CD4-positive, alpha-beta T cell treated with Interleukin-10 for 1 hour (primary cell): ENCODE measurements at places on chromosomes 1 and 21.

- no peak for DNase-seq
These were observed 139.7 kb downstream of the FGGY start for GRCh38 chr1:59436637-59437036.

GRCh38 chr21:22582026-22582425 lies 1583.8 kb downstream of the NCAM2 start:
- no peak for DNase-seq

- DNase-seq = no peak
These were observed 5.5 kb downstream of the FUCA1 start for GRCh38 chr1:23862640-23863039.

- no peak for DNase-seq
These were observed 231.4 kb downstream of the GRIK1 start for GRCh38 chr21:29708401-29708800.

GRCh38 chr1:24898152-24898908 lies 31.7 kb downstream of the RUNX3 start:
- peak; percentile 56 for DNase-seq

DNA sequence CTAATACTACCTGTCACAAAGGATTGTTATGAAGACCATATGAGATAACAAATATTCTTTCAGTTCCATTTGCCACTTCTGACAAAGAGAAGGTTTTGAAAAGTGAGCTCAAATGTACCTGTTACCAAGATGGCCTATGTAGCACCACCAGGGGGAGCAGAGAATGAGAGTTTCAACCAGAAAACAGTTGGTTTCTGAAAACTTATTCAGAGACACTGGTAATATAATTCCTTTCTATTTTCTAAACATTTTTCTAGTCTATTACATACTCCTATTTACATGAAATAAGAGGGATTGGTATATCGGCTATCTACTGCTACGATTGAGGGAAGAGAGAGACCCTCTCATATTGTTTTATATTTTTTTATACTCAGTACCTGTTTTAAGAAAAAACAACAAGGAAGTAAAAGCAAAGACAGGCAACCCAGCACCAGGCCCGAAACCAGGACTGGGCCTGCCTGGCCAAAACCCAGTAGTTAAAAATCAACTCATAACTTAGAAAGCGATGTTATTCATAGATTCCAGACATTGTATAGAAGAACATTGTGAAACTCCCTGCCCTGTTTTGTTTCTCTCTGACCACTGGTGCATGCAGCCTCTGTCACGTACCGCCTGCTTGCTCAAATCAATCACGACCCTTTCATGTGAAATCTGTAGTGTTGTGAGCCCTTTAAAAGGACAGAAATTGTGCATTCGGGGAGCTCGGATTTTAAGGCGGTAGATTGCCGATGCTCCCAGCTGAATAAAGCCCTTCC lies 48.3 kb downstream of the IL23R start:
- peak; percentile 56 for DNase-seq

DNA sequence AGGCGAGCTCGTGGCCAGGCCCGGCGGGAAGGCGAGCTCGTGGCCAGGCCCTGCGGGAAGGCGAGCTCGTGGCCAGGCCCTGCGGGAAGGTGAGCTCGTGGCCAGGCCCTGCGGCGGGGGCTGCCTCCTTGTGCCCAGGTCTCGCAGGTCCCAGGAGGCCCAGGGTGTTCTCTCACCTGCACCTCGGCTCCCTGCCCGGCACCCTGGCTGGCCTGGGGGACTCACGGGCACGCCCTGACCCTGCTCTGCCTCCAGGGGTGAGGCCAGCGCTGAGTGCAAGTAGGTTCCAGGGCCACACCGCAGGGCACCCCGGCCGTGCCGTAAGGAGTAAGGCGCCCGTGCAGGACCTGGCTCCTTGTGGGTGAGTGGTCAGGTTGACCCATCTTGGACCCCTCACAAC lies 4.4 kb downstream of the SDF4 start:
- DNase-seq = no peak

DNA sequence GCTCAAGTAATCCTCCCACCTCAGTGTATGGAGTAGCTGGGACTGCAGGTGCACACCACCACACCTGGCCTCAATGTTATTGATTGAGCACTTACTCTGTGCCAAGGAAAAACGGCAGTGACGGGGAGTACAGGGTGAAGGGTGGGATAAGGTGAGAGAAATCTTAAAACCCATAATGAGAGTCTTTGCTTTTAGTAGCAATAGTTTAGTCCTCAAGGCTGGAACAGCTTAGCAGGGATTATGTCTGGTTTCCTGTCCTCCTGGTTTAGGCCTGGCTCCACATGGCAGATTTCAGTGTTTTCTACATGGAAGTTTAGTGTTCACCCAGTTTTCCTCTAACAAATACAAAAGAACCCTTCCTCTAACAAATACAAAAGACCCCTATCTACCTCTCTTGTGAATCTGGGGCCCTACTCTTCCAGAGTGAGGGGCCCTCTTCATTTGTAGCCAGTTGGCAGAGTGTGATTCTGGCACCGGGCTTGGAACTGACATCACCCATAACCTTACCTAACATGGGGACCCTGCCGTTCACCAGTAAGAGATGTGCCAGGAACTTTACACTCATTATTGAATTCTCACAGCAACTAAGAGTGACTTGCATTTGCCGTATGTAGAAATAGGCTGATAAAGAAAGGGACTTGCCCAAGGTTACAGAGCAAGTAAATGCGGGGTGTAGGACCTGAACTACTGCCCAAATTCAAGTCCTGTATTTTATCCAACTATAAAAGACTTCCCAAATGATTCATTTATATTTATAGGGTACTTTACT lies 6.9 kb downstream of the ZNF691 start:
- DNase-seq = no peak

DNA sequence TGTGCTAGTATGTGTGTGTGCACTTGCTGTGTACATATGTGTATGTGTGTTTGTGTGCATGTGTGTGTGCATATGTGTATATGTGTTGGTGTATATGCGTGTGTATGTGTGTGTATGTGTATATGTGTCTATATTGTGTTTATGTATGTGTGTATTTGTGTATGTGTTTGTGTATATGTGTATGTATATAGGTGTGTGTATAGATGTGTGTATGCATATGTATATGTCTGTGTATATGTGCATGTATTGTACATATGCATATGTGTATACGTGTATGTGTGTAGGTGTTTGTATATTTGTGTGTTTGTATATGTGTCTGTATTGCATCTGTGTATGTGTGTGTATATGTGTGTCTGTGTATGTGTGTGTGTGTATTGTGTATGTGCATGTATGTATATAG lies 59.1 kb downstream of the EDN2 start:
- no peak for DNase-seq

DNA sequence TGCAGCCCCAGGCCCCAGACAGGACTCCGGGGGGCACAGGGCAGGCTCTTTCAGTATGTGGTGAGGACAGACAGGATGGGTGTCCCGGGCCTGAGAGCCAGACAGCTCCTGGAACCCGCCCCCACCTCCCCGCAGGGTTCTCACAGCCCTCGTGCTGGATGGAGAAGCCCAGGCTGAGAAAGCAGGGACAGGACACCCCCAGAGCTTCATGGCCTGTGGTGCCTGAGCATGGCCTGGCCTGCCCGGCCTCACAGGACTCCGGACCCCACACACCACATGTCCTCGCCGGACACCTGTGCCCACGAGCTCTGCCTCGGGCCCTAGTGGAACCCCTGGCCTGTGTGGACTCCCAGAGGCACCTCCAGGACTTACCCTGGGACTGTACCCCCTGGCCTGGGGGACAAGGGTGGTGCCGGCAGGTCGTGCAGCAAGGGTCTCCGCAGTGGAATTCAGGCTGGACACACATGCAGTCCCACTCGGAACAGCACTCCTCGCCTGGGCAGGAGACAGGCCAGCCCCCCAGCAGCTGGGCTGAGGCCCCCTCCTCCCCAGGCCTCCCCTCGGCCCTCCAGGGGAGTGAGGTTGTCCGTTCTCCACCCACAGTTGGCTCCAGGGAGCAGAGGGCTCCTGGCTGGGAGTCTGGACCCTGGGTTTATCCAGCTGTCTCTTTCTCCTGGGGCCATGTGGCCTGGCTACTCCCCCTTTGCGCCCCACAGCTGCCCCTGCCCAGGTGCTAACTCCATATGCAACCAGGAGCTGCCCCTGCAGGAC lies 1.2 kb downstream of the TNFRSF18 start:
- no peak for DNase-seq

DNA sequence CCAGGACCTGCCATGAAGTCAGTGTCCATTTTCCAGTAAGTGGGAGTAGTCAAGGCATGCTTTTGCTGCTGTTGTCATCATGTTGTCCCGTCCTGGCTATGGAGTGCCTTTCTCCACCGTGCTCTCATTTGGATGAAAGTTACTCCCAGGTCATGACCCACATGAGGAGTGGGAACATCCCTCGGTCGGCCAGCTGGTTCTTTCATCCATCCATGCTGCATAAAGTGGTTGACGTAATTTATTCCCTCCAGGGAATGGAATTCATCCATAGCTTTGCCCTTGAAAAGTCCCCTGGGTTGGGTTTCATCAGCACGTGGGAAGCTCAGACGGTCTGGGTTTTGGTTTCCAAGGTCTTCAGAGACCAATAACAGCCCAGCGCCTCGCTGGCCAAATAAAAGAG lies 11.6 kb downstream of the PLA2G2A start:
- no peak for DNase-seq

DNA sequence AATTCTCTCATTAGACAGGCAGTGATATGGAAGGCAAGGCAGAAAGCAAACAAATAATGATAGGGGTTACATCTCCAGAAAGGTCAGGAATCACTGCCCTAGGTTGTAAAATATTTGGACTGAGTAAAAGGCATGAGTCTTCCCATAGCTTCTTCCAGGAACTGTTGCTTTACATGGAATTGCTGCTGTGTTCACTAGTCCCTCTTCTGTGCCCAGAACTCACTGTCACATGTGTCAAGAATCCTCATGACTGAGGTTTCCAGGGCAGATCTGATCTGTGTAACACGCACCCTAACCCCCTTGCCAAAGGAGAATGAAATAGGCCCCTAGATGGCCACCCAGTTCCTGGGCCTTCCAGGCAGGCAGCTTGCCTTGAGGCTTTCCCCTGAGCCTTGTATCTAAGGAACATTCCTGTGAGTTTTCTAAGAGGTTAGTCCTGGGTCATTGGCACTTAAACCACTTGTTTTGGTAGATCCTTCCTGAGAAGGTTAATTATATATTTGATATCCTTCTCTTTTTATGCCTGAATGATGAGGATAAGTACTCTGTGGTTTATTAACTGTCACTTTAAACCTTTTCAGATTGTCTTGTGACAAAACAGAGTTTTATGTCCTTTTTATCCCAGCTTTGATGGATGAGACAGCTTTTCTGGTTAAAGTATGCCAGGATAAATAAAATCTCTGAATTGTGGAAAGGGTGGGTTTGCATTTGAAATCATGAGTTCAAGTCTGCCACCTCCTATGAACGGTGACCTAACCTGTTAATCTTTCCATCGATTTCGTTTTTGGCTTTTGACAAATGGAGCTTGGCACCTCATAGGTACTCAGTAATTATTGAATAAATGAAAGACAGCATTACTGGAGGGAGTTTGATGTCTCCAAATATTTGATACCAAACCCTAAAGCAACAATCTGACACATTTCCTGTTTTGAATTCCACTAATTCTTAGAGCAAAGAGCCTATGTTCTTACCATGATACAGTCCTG lies 163.3 kb downstream of the DHRS3 start:
- no peak for DNase-seq

DNA sequence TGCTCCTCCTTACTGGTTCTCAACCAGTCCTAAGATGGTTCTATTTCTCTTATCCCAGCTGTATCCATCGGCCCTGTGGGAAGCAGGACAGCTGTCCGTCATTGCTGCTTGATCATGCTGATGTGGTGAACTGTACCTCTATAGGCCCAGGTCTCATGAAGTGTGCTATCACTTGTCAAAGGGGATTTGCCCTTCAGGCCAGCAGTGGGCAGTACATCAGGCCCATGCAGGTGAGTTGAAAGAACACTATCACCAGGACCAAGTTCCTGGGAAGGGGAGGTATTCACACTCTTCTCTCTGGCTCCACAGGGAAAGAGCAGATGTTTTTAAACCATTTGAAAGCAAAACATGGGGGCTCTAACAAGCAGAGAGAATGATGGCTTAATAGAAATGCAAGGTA lies 302.6 kb downstream of the PAPPA2 start:
- DNase-seq = no peak

GRCh38 chr1:94215955-94216354 lies 21.4 kb downstream of the ARHGAP29 start:
- no peak for DNase-seq

DNA sequence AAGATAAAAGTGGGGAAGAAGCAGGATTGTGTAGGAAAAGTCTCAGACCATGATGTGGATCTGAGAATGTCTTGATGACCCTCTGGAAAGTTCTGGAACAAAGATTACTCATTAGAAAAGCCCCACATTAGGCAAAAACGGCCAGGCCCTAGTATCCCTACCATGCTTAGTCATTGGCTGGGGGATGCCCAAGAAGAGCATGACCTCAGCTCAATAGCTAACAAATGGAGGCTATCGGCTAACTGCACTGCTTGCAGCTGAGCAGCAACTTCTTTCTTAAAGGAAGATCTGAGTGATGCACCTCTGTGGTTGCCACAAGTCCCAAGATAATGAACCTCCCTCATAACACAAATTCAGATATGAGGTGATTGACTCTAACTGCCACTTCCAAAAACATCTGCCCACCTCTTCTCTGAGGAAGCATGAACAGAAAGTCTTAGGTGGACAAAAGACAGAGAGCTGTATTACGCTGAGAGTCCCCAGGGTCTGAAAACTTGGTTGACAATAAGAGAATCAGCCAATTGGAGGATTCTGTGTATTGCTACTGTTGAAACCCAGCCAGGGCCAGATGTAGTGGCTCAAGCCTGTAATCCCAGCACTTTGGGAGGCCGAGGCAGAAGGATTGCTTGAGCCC lies 64.6 kb upstream of the AK4 start:
- no peak for DNase-seq

GRCh38 chr1:164891615-164892014 lies 332.6 kb downstream of the PBX1 start:
- no peak for DNase-seq

DNA sequence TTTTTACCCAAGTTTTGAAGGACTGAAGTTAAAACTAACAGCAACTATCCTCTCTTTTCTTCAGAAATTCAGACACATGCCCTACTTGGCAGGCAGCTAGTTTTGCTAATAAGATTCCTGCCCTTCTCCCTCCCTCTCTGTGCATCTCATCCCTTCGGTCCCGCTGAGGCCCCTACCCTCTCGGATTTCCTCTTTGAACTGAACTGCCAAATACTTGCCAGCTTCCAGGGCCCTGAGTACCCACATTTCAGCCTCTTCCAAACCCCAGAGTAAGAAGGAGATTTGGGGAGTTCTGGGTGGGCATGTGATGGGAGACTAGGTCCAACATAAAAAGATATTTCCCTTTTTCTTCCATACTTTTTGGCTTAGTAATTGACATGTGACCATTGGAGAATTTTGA lies 116.5 kb upstream of the JUN start:
- DNase-seq = no peak

DNA sequence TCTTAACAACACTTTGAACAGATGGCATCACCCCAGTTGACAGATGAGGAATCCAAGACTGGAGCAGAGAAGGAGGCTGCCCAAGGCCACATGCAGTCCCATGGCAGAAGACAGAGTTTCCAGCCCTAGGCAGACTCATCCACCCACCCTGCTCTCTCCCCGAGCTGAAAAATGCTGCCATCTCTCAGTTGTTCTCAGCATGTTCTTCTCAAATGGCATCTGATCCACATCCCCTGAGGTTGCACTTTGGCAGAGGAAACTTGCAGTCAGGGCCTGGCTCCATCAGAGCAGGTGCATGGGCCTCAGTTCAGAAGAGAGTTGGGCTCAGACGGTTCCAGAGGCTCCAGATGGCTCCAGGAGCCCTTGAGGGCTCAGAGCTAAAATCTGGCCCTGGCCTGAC lies 709.4 kb downstream of the MATN1 start:
- DNase-seq = no peak

- DNase-seq = no peak
These were observed 61.1 kb downstream of the RIPK4 start for GRCh38 chr21:41705546-41706262.
